HuH-7.5 (cell line): ENCODE measurements at places on chromosomes 7 and 10.

DNA sequence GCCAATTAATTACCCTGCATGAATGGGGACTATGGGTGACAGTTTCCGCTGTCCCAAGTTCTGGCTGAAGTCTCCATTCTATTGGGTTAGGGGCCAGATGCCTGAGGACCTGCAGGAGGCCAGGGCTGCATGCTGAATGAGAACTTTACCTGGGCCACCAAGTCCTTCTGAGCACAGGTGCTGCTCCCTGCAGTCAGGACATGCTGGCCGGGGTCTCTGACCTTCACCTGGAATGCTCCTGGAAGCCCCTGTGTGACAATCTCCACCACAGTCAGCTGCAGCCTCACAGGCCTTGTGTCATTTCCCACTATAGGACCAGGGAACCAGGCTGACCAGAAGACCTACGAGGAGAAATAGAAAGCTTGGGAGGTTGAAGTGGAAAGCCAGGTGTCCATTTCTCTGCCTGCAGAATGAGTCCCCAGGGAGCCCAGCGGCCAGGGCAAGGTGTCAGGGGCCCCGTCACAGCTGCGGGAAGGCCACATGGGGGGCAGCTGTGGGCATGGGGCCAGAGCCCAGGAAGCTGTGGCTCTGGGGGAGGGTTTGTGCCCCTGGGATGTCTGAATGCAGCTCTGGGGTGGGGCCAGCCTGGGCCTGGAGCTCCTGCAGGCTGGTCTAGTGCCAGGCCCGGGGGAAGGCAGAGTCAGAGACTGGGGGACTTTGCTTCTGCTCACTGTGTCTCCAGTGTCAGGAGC is 5.6 kb upstream of the GIMAP8 start:
- no peak for DNase-seq

- DNase-seq = no peak
These were observed 12.8 kb upstream of the GPR85 start for GRCh38 chr7:113099284-113099919.

DNA sequence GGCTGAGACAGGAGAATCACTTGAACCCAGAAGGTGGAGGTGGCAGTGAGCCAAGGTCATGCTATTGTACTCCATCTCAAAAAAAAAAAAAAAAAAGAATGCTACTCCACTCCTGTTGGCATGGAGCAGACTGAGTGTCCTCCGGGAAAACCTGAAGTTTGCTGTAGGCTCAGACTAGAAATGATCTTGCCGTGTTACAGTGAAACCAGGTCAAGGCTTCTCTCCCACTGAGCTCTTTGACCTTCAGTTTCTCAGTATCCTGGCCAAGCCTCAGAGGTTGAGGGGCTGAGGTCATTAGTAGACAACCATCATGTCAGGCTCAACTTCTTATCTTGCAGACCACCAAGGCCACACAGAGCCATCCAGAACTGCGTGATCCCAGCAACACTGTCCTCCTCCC is 348.6 kb upstream of the ZNF32 start:
- no peak for DNase-seq

- no peak for DNase-seq
These were observed 4.4 kb upstream of the GLI3 start for GRCh38 chr7:42241424-42241823.

DNA sequence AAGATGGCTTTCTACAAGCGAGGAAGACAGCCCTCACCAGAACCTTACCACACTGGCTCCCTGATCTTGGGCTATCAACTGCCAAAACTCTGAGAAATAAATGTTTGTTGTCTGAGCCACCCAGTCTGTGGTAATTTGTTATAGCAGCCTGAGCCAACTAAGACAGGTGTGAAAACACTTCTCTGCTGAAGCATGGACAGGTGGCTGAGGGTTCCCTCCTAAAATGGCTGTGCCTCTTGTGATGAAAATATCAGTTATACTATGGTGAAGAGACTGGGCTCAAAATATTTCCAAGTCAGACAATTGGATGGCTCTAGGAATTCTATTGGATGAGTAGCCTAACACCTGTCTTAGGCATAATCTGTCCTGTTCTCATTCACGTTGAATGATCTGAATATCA is 78.1 kb downstream of the CDK1 start:
- no peak for DNase-seq

GRCh38 chr10:132392184-132392800 is 4.7 kb upstream of the PWWP2B start:
- DNase-seq = no peak

GRCh38 chr7:33432821-33433220 is 303.5 kb downstream of the BBS9 start:
- no peak for DNase-seq

GRCh38 chr10:113496111-113497109 is 56.4 kb upstream of the HABP2 start:
- no peak for DNase-seq

DNA sequence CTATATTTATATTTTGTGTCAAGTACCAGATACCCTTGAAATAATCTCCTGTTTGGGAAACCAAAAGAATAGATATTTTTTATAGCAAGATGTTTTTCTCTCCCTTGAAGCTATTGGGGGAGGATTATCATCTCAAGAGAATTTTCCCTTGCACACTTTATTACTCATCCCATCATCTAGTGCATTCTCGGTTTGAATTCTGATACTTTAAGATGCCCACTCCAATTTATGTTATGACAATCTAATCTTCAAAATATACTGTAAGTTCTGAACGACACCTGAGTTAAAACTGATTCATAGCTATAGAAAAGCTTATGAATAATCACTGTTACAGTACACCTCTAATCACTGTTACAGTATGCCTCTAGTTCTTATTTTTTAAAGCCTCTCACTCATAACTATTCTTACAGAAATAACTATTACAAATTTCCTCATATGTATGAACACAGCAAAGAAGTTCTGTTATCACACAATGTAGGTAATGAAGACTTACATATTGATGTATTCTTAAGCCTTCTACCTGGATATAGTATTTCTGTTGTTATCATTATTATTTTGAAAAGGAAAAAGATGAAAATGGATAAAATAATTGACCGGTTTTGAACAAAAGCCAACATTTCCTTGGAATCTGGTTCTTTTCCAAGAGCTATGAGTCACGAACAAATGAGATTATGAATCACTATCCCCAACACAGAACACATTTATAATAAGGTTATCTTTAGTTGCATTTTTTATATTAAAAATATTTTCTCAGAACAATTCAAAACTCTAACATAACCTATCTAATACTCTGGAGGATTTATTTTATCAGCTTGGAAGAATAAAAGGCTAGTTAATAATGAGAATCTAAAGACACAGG is 72.3 kb upstream of the FAM13C start:
- DNase-seq = no peak
